ENCODE measurements at places on chromosomes 12 and 14. TPM values are rescaled to one million over a fixed set of nuclear protein-coding genes. Genes with fewer than 3 reads are reported as not detected.

The TMEM253 gene
- total RNA-seq, result 0.64 TPM

The IFNG gene
- total RNA-seq, result not detected

The GUCY2C gene
- total RNA-seq, result not detected

The SIX1 gene
- 6.2 TPM for total RNA-seq

The GLT8D2 gene
- total RNA-seq, result 0.22 TPM

The TTC7B gene
- total RNA-seq, result 25.4 TPM

The FCF1 gene
- 44.7 TPM for total RNA-seq

Data from A549 treated with Mapracorat at 1 μM for 4 hours (cell line).